ENCODE measurements at places on chromosomes 2 and 18.

DNA sequence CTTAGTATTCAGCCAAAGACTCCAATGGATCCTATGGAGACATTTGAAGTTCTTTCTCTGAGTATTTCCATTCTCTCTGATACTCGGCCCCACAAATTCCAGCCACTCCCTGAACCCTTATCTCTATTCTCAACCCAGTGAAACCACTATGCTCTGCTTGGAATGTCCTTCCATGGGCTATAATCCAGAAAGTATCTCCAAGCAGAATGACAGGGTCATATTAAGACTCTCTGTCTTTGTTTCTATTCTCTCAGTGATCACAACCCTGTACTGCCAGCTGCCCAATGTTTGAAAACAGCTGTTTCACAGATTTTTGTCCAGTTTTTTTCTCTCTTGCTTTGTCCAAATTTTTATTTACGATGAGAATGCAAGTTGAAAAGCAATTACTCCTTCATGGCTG, 21.9 kb downstream of the CHMP3 start:
- peaks cover 5% of the 10 kb centered on the region for H3K4me1 ChIP-seq
- no peaks in the 10 kb centered on the region for H3K36me3 ChIP-seq
- no peak for DNase-seq
- no peak overlapping the region for H3K27ac ChIP-seq
- H3K4me3 ChIP-seq = no peak overlapping the region

DNA sequence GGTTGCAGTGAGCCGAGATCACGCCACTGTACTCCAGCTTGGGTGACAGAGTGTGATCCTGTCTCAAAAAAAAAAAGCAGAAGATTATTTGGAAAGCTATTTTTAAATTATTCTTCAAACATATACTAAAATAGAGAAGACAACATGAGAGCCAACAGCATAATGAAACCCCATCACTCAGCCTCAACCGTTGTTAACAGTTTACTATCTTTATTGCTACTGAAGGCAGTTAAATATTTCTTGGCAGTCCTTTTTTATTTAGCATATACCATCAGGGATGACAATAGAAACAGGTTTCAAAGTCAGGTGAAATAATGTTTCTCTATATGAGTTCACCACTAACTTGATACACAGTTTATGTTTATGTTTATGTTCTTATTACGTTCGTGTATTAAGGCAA, 157.2 kb downstream of the NEDD4L start:
- H3K4me1 ChIP-seq = no peaks in the 10 kb centered on the region
- no peaks in the 10 kb centered on the region for H3K27me3 ChIP-seq
- H3K36me3 ChIP-seq = no peaks in the 10 kb centered on the region
- H3K27ac ChIP-seq = peak overlapping the region; percentile 44
- no peak for DNase-seq

DNA sequence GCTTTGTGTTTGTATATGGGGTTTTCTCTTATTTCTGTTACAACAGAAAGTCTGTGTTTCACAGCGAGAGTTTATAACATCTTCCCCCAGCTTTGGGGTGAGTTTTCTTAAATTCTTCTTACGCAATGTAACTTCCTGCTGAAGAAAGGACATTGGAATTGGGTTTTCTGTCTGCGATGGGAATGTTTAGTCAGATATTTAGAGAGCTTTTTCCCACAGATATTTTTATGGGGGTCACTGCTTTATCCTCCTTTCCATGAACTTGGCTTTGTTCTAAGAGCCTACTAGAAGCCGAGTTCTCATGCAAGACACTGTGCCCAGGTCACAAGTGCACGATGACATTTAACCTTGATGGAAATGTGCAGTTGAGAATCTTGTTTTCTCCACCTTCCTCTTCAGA, 22.1 kb downstream of the B3GNT2 start:
- peaks cover 7% of the 10 kb centered on the region for H3K36me3 ChIP-seq
- peak overlapping the region; percentile 68 for H3K27ac ChIP-seq
- no peak for DNase-seq
- no peak overlapping the region for H3K4me3 ChIP-seq
- H3K4me1 ChIP-seq = peaks cover 74% of the 10 kb centered on the region

DNA sequence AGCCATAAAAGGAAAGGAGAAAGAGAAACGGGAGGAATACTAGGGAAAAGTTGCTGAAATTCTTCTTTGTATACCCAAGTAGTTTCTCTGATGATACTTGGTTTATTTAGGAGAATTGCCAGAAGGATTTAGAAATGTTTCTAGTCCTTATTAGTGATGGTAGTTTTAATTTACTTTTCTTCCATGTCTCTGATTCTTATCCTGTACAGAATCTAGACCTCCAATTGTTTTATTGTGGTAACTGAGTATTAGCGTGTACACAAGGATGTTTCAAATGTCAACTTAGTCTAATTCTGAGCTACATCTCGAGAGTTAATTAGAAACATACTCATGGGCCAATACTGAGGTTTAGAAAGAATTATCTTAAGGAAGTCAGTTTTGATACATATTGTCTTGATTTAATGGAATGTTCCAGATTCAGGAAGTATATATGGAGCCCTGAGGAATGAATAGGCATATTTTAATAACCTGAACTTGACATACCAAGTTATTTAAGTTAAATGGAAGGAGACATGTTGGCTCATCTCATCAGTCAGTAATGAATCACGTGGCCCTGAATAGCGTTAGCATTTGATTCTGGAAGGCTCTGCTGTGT, 219.6 kb downstream of the LTBP1 start:
- no peak overlapping the region for H3K4me3 ChIP-seq
- H3K36me3 ChIP-seq = no peaks in the 10 kb centered on the region
- no peak overlapping the region for H3K27ac ChIP-seq
- no peaks in the 10 kb centered on the region for H3K4me1 ChIP-seq

Data from right atrium auricular region (tissue), 2 donors.